ENCODE measurements at places on chromosomes 3 and 15. TPM values are rescaled to one million over a fixed set of nuclear protein-coding genes. Genes with fewer than 3 reads are reported as not detected.

The SNRPA1 gene
- 11.0 TPM for total RNA-seq

DNA sequence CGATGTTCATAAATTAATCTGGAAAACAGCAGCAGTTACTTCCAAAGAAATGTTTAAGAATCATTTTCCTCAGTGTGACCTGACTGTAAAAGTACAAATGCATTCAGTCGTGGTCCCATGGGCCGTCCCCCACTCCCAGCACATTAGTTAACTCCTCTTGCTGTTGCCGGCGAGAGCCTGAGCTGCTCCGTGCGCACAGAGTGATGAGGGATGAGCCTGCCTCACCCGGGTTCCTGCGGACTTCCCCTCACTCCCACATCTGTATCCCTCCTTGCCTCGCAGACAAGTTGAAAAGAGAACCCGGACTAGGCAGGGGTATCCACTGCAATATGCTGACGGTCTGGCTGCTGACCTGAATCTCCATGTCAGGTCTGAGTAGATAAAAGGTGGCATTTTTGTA lies 861.7 kb upstream of the NR2F2 start:
- peak; percentile 15 for DNase-seq

- DNase-seq, result no peak
Observed at GRCh38 chr15:67746450-67746849, 78.9 kb upstream of the SKOR1 start.

GRCh38 chr3:67691926-67692325 lies 37.5 kb upstream of the SUCLG2 start:
- no peak for DNase-seq
